ENCODE measurements at places on chromosomes 7 and 10. TPM values are rescaled to one million over a fixed set of nuclear protein-coding genes. Genes with fewer than 3 reads are reported as not detected.
A peak's percentile ranks its signal among the peaks of the same experiment; 100 is the strongest.

The MOGAT3 gene
- total RNA-seq, result 0.15 TPM

The GIMAP2 gene
- total RNA-seq, result not detected

The PRDX3 gene
- 181 TPM for total RNA-seq

- H3K27me3 ChIP-seq, result no peaks in the 10 kb centered on the region
- no peak overlapping the region for H3K27ac ChIP-seq
- H3K4me1 ChIP-seq, result no peaks in the 10 kb centered on the region
- DNase-seq, result peak; percentile 1
- peaks cover 10% of the 10 kb centered on the region for H3K36me3 ChIP-seq
- H3K4me3 ChIP-seq, result no peak overlapping the region
Measured at GRCh38 chr7:44394112-44394447, 68.7 kb upstream of the CAMK2B start.

GRCh38 chr10:125979976-125980375 lies 83.6 kb downstream of the FANK1 start:
- no peaks in the 10 kb centered on the region for H3K4me1 ChIP-seq
- H3K36me3 ChIP-seq, result no peaks in the 10 kb centered on the region
- H3K27me3 ChIP-seq, result no peaks in the 10 kb centered on the region
- no peak overlapping the region for H3K27ac ChIP-seq
- DNase-seq, result no peak
- no peak overlapping the region for H3K4me3 ChIP-seq
